ENCODE measurements at places on chromosomes 12 and 14.

- peak; percentile 97 for DNase-seq
These were observed 366.7 kb downstream of the BTG1 start for GRCh38 chr12:91778938-91779400.

DNA sequence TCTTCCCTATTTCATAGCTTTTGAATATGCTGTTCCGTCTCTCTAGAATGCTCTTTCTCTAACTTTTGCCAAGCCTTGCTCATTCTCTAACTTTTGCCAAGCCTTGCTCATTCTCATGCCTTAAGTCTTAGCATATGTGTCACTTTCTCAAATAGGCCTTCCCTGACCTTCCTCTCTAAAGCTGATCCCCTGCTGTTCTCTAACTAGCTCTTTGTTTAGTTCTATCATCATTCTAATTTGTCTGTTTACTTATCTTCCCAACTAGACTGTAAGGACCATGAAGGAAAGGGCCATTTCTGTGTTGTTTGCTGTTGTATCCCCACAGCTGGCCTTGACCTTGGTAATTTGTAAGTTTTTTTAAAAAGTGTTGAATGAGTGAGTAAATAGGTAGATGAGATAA lies 71.1 kb downstream of the ZNF641 start:
- DNase-seq: no peak

DNA sequence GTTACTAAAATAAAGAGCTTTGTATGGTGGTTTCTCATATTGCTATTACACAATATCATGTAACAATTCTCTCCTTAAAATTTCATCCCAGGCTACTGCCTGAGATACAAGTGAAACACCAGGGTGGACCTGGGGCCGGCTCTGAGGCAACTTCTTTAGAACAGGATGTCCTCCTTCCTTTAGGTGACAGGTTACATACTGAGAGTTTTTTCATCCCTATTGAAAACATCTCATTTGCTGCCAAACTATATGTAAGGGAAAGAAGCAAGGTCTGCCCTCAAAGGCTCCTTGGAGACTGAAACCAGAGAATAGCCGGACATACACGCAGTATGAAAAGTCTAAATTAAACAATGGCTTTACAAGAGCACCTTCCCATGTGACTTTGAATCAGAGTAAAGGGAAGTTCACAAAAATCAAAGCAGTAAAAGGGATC lies 139.9 kb downstream of the DUSP6 start:
- DNase-seq: no peak

- DNase-seq: no peak
These were observed at the start of gene ADGRD1 for GRCh38 chr12:130953771-130954543. Gene ADGRD1 (plus strand): TSS chr12:130953907. CDS start chr12:130954466, 559 bp downstream.

DNA sequence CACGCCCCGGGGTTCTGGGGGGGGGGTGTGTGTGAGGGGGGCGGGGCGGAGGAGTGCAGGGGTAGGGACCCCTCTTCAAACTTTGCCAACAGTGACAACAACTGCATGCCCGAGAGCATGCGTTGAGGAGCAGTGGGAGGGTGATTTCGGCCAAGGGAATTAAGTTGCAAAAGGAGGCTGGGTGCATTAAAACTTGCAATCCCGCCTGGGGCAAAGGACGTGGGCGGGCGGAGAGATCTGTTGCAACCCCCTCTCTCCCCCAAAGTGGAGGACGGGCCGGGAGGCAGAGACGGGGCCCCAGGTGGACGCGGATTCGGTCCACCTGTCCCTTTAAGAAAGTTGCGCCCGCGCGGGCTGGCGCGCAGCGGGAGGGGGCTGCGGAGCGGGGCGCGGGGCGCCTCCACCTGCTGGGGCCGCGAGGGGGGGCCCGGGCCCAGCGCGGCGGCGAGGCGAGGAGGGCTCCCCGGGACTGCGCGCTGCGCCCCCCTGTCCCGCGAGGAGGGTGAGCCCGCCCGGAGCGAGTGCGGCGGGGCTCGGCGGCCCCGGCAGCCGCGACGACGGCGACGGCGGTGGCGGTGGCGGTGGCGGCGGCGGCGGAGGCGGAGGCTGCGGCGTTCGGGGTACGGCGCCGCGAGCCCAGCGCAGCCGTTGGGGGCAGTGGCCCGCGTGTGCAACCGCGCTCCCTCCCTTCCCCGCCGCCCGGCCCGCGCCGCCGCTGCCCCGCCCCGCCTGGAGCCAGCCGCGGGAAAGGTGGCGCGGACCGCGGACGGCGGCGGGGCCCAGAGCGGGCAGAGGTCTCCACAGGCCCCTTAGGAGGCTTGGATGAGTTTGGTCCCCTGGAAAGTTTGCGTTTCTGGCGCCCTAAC lies 530 bp upstream of the FOXN4 start:
- DNase-seq: no peak

- DNase-seq: no peak
These were observed 9.0 kb downstream of the DYNC1H1 start for GRCh38 chr14:101973356-101973755.

DNA sequence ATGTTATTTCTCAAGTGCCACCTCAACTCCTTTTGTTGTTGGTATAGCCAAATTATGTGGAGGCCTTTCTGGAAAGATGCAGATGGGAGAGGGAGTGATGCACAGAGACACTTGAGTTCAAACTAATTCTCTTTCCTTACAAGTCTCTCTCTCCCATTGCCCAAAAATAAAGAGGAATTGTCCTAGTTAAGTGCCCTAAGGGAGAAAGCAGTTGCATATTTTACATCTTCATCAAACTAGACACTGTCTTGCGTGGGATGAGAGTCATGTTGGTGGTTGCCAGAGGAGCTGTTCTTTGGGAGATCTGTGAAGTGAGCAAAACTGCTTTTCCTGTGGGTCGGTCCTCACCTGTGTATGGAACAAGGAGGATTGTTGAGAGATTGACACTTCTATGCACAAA lies 72.2 kb downstream of the EP400 start:
- DNase-seq: no peak

GRCh38 chr14:100578552-100578951 lies 8.7 kb downstream of the BEGAIN start:
- no peak for DNase-seq

GRCh38 chr12:96687719-96688118 lies 198.3 kb downstream of the CFAP54 start:
- no peak for DNase-seq

GRCh38 chr12:29234965-29235626 lies 86.0 kb downstream of the FAR2 start:
- DNase-seq: no peak

DNA sequence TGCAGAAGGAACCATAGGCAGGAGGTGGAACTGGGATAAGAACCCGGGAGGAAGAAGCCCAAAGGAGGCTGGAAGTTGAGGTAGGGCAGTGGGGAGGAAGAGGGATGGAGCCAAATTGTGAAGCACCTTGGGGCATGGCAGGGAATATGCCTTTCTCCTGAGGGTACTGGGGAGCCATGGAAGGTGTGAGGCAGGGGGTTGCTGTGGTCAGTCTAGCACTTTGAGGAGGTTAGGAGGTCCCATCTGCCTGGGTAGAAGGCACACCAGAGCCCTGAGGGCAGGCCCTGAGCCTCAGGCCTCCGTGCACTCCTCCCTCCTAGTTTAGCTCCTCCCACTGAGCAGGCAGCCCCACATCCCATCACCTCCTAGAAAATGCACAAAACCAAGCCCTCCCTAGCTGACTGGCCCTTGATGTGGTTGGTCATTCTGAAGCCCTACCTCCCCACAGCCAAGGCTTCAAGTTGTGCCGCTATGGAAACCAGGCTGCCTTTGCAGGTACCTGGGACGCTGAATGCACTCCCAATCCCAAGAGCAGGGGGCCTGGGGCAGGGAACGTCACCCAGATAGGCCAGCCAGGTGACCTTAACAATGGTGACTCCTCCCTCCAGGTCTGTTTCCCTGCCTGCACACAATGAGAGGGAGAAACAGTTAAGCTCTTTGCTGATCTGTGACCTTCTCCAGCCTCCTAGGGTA lies 15.1 kb downstream of the PHETA1 start:
- DNase-seq: no peak

- DNase-seq: no peak
These were observed 39.9 kb downstream of the INSM2 start for GRCh38 chr14:35573911-35574310.

DNA sequence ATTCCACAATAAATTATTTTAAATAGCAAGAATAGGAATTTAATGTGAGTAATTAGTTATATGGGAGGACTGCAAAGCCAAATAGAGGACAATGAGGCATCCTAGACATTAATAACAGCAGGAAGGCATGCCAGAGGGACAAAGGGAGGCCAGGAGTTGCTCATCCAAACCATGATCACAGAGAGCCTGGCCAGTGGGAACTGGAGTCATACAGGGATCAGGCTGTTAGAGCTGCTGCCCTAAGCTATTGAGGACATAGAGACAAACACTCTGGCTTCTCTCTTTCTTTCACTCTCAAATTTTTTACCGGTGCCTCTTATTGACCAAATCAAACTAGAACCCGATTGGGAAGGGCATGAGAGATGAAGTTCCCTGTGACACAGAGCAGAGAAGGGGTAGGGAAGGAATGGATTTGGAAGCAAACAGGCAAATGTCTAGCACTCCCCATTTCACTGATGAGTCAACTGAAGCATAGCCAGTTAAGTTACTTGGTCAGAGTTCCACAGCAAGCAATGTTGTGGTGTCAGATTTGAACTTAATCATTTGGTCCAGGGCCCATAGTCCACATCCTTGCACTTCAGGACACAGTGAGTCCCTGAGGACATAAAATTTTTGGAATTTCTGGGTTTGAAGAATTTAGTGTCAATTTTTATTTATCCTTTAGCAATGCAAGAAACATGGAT lies 17.9 kb upstream of the CFAP54 start:
- DNase-seq: no peak

DNA sequence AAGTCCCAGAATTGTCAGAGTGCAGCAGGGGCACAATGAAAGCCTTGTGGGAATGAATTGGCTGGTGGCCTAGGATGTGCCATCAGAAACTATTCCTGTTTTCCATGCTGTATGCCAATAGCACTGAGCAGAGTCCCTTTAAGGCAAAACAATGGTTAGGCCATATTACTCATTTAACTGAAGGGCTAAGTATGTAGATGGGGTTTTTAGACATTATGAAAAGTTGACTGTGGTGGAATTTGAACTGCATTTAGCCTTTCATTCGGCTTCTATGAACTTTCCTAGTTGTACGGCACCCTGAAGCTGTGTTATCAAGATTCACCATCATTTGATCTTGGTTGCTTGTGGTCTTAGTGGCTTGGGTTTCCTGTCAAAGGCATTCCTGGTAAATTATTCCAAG lies 24.8 kb downstream of the IL26 start:
- peak; percentile 16 for DNase-seq

GRCh38 chr12:27560126-27560525 lies 36.1 kb downstream of the PPFIBP1 start:
- no peak for DNase-seq

DNA sequence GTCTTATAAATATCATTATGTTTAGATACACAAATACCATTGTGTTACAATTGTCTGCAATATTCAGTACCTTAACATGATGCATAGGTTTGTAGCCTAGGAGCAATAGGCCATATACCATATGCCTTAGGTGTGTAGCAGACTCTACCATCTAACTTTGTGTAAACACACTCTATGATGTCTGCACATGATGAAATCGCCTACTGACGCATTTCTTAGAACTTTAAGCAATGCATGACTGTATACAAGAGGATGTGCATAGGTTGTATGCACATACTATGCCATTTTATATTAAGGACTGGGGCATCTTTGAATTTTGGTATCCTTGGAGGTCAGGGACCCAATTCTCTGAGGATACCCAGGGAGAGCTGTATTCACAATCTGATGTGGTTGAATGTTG lies 10.1 kb upstream of the BTG1 start:
- no peak for DNase-seq

GRCh38 chr14:61337893-61338292 lies 16.5 kb downstream of the PRKCH start:
- no peak for DNase-seq

GRCh38 chr12:58087423-58088127 lies 146.2 kb downstream of the ATP23 start:
- no peak for DNase-seq

- peak; percentile 51 for DNase-seq
These were observed 1.9 kb downstream of the ATXN2 start for GRCh38 chr12:111596985-111597830.

DNA sequence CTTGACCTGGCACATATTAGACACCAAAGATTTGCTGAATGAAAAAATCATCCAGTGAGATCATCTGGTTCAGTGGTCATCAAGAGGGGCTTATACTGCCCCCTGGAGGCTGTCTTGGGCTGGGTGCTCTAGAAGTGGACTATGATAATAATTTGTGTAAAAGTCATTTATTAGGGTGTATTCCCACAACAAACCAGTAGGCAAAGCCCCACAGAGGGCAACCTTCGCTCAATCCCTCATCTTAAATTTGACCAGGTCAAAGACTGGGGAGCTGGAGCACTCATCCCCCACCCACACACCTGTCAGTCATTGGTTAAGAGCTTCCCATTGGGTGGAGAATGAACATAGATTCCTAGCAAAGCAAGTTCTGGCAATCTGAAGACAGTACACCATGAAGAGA lies 20.0 kb upstream of the FICD start:
- DNase-seq: peak; percentile 4

DNA sequence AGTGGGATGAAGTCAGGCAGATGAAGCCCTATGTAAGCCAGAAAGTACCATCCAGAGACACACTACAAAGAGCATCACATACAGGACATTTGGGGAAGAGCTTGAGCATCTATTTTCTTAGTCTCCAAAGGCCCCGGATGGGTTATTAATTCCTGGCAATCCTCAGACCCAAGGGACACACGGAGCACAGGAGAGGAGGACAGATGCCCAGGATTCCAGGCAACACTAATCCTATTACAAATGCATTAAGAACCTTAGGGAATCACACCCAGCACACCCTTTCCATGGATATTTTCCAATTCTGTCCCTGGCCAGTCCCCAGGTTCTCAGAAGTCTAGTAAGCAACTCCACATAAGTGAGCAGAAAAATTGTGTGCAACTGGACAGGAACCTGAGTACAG lies 65.9 kb downstream of the CMKLR1 start:
- DNase-seq: no peak

DNA sequence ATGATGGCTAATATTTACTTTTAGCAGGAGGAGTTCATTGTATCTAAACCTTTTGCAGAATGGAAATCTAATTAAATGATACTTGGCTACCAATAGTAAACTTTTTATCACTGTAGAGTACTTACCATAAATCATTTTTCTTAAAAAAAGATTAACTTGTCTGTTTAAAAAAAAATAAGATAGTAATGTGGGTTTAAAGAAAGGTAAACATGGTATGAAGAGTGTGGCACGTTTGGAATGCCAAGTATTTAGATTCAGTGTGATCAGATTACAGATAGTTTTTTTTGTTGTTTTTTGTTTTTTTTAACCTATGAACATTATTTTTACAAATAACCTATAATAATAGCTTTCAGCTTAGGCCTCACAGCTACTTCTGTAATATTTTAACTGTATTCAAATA lies 25.8 kb downstream of the KTN1 start:
- peak; percentile 14 for DNase-seq

DNA sequence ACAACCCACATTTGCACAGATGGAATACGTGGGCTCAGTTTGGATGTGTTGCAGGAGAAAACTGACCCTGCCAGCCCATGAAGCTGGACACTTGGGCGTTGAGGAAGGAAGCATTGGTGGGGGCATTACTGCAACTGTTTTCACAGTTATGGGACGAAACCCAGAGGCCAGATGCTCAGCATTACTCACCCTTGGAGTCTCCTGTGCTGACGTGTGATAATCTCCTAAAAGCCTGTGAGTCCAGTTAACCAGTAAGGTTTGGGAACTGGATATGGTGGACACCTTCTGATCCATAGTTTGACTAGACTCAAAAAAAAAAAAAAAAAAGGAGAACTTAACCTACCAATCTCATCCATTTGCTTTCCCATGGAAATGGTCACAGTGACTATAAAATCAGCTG lies 52.8 kb upstream of the EGLN3 start:
- no peak for DNase-seq

- no peak for DNase-seq
These were observed 88.6 kb downstream of the AEBP2 start for GRCh38 chr12:19527866-19528265.
